Activated T-cell treated with anti-CD3 and anti-CD28 coated beads, Interleukin-2, amount 50 U/mL, for 72 hours (primary cell): ENCODE measurements at places on chromosomes 11 and 22. TPM values are rescaled to one million over a fixed set of nuclear protein-coding genes. Genes with fewer than 3 reads are reported as not detected.

DNA sequence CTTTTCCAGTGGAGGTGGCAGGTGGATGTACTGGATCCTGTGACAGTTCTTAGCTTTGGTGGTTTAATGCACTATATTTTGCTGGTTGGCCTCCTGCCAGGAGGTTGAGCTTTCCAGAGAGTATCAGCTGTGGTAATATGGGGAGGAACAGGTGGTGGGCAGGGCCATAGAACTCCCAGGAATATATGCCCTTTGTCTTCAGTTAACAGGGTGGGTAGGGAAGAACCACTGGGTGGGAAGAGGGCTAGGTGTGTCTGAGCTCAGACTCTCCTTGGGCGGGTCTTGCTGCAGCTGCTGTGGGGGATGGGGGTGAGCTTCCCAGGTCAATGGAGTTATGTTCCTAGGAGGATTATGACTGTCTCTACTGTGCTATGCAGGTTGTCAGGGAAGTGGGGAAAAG lies 203.8 kb downstream of the DLG2 start:
- H3K27ac ChIP-seq, result no peak overlapping the region
- no peak for DNase-seq
- H3K4me1 ChIP-seq, result no peaks in the 10 kb centered on the region
- no peaks in the 10 kb centered on the region for H3K27me3 ChIP-seq

- no peak overlapping the region for H3K4me3 ChIP-seq
- no peak overlapping the region for H3K27ac ChIP-seq
Observed at GRCh38 chr11:102794382-102794781, 3.6 kb downstream of the MMP1 start.

Gene TUBA8
- total RNA-seq, result 0.94 TPM

Gene FOXRED1
- 35.0 TPM for total RNA-seq
